ENCODE measurements at places on chromosomes 5 and 9. TPM values are rescaled to one million over a fixed set of nuclear protein-coding genes. Genes with fewer than 3 reads are reported as not detected.

DNA sequence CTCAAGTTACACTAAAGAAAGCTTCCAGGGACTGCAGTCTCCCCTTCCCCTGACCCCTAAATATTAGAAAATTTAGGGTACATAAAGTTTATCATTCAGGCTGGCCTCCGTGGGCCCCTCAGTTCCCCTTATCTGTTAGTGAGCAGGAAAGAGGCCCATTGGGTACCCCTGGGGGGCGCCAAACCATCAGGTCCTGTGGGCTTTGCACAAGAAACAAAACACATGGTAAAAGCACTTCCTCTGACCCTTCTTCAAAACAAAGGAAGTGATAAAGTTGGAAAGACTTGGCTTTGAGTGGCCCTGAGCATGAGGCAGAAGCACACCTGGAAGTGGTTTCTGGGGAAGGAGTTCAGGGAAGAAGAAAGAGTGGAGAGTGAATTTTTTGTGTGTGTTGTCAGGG is 213.0 kb downstream of the SMARCA2 start:
- DNase-seq, result no peak

MCIDAS gene
- total RNA-seq, result not detected

DNA sequence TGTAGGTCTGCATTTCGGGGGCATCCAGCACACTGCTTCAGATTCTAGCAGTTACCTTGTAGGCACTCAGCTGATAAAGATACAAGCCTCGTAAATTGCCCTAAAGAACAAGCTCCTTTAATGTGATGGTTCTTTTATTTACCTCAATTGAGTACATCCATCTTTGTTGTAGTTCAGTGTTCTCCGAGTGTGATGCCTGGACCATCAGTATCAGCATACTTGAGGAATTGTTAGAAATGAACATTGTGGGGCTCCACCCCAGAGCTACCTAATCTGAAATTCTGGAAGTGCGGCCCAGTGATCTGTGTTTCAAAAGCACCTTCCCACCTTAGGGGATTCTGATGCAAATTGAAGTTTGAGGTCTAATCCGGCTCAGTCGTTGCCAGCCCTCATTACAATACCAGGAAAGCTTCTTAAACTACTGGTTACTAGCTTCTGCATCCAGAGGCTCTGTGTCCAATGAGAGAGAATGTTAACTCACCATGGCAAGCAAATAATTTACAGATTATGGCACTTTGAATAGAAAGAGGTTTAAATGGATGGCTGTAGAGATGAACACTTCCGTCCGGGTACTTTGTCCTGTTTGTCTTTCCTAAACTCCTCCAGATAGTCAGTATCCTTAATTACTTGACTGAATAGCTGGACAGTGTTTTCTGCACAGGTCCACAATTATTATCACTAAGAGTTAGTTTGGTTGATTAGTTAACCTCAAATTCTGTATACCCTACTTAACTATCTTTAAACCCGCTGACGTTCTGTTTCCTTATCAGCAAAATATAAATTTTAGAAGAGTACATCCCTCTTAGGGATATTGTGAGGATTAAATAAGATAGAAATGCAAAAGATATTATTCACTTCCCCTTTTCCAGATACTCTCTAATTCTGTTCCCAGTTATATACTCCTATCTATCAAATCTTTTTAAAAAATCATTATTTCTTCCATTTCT is 47.9 kb downstream of the RAI14 start:
- no peak for DNase-seq

ENTPD2 gene
- total RNA-seq, result 1.3 TPM

- DNase-seq, result no peak
Measured at GRCh38 chr5:126438267-126438666, 15.1 kb downstream of the GRAMD2B start.

DNA sequence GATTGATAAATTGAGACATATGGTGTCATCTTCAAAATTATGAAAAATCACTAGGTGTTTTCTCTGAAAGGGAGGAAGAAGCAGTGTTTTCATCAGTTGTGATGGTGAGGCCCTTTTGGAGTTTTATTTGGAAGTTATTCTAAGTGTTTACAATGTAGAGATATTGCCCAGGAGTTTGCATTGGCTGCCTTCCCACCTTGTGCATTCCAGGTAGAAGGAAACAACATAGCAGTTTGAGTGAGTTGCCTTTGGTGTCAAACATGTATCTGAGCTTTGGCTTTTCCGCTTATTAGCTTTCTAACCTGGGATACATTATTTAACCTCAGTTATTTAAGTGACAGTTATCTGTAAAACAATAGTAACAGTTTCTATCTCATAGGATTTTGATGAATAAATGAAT is 122.5 kb downstream of the SCAMP1 start:
- no peak for DNase-seq

- DNase-seq, result no peak
Measured at GRCh38 chr5:125370461-125371205, 624.2 kb upstream of the ZNF608 start.

DNA sequence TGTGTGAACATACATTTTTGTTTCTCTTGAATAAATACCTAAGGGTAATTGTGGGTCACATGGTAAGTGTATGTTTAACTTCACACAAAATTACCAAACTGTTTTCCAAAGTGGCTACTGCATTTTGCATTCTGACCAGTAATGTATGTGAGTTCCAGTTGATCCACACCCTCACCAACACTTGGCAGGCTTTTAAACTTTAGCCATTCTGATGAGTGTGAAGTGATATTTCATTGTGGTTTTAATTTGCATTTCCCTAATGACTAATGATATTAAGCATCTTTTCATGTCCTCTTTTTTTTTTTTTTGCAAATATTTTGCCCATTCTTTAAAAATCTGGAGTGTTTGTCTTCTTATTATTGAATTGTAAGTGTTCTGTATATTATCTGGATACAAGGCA is 53.5 kb upstream of the MAST4 start:
- DNase-seq, result no peak

DNA sequence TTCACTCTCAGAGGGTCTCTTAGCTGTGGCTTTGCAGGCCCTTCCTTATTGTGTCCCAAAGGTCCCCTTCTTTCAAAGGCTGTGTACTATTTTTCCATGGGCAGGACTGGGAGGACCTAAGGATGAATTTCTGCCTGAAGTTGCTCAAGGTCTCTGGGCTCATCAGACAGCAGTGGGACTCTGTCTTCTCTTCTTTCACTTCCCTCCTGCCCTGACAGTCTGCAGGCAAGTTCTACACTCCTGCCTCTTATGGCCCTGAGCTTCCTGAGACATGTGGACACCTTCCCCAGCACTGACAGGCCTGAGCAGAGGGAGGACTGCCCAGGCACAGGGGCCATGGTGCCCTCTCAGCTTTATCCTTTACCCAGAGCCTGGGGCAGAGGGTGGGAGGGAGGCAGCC is 14.8 kb downstream of the ENHO start:
- DNase-seq, result no peak

- no peak for DNase-seq
Measured at GRCh38 chr9:131238402-131239021, 37.8 kb downstream of the FAM78A start.

GRCh38 chr9:17588395-17588794 is 9.5 kb downstream of the SH3GL2 start:
- no peak for DNase-seq

- DNase-seq, result no peak
Measured at GRCh38 chr9:84756171-84756570, 86.6 kb downstream of the NTRK2 start.

GRCh38 chr9:133658442-133659431 is 22.6 kb downstream of the DBH start:
- DNase-seq, result no peak

ARSI gene
- 5.2 TPM for total RNA-seq
